ENCODE measurements at places on chromosomes 2 and 18.

- DNase-seq = peak; percentile 0
These were observed 496.9 kb upstream of the HNMT start for GRCh38 chr2:137467246-137467862.

DNA sequence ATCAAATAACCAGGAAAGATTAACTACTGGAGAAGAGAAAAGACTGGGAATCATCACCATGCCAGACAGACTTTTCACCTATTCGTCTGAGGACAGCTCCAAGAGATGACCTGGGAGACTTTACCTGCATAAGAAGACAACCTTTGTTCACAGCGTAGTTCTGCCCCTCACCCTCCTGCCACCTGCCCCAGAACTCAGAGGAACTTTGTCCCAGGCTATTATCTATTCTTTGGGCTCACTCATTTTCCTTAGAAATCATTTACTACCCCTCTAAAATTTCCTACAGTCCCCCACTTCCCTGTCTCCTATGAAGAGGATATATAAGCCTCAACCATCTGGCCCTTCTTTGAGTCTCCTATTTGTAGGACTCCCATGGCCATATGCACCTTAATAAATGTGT is 19.3 kb upstream of the COPS8 start:
- no peak for DNase-seq

DNA sequence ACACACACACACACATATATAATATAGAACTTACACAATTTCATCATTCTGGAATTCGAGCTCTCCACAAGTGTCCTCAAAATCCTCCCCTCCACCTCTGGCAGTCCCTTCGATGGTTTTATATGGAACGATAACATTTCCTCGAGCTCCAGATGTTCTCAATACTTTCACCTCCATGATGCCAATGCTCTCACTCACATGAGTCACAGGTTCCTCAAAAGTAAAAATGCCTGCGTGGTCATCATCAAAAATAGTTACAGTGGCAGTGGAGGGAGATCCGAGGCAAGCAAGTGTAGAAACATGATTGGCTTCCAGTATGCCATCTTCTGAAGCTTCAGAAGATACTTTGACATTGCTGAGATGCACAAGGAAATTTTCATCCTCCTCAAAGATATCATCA is 23.5 kb downstream of the SLC8A1 start:
- no peak for DNase-seq

- DNase-seq = no peak
These were observed 510.8 kb downstream of the TRIB2 start for GRCh38 chr2:13227578-13227977.

DNA sequence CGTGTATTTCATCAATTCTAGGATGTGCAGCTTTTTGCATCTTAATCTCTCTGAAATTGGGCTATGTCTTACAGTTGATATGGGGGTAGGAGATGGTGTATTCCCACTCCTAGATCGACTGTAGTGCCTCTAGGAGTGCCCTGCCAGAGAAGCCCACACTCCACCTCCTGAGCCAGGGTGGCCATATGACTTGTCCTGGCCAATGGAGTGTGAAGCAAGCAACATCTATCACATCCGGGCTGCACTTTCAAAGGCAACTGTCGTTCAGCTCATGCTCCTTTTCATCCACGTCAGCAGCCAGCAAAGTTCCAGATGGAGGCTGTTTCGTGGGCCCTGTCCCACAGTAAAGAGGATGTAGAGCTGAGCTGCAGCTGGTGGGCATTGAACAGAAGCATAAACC is 149.4 kb upstream of the SLC1A4 start:
- no peak for DNase-seq

GRCh38 chr2:192016265-192016664 is 169.4 kb upstream of the CAVIN2 start:
- DNase-seq = no peak

- no peak for DNase-seq
These were observed 443.6 kb downstream of the CBLN2 start for GRCh38 chr18:72100465-72101004.

- no peak for DNase-seq
These were observed 340.0 kb upstream of the ETAA1 start for GRCh38 chr2:67057123-67057522.

DNA sequence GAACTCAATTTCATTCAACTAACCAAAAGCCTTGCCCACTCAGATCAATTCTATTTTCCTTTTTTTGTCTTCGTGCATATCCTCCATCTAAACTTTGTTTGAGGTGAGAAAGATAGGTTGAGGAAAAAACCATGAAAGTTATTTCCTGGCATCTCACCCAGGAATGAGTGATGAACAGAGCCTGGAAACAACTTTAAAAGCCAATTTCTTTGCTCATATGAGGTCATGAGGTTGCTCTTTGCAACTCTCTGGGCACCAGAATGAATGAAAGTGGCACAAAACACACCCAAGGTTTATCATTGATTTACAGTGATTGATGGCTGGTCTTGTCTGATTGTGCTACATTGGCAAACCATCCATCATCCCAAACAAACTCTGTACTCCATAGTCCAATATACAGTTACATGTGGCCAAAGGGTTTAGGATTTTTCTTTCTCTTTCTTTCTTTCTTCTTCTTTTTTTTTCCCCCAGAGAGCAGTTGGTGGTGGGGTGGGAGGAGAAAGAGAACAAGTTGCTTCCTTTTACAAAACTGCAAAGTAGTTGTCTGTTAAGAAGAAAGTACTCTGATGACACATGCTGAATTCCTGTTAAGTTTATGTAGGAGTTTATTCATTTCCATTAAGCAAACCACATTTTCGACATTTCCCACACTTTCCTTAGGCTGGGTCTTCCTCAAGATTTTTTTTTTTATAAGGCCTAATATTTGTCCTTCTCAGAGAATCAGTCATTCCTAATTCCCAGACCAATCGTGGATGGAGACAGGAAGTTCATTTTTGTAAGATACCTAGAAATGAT is 575.9 kb upstream of the ZEB2 start:
- no peak for DNase-seq

- no peak for DNase-seq
These were observed 779.2 kb downstream of the CNTNAP5 start for GRCh38 chr2:124804014-124804940.

DNA sequence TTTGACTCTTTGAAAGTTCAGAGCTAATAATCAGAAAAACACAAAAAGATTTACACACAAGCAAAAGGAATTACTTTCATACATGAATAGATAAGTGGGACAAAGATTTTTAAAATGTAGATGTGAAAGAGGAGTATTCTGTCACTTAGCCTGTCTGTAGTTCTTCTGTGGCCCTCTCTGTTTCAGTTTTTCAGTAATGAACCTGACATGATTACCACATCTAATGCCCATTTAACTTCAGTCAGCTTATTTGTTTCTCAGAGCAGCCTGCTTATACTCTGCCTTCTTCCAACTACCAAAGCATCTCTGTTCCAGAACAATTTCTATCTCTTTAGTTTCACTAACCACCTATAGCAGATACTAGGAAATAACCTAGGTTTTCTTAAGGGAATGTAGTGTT is 34.4 kb upstream of the ACADL start:
- no peak for DNase-seq

GRCh38 chr2:234496055-234496834 is 636 bp downstream of the ARL4C start:
- DNase-seq = peak; percentile 24

GRCh38 chr18:5515011-5515784 is 28.6 kb downstream of the EPB41L3 start:
- no peak for DNase-seq

- DNase-seq = no peak
These were observed 1.2 kb downstream of the NEU2 start for GRCh38 chr2:233033672-233034071.

DNA sequence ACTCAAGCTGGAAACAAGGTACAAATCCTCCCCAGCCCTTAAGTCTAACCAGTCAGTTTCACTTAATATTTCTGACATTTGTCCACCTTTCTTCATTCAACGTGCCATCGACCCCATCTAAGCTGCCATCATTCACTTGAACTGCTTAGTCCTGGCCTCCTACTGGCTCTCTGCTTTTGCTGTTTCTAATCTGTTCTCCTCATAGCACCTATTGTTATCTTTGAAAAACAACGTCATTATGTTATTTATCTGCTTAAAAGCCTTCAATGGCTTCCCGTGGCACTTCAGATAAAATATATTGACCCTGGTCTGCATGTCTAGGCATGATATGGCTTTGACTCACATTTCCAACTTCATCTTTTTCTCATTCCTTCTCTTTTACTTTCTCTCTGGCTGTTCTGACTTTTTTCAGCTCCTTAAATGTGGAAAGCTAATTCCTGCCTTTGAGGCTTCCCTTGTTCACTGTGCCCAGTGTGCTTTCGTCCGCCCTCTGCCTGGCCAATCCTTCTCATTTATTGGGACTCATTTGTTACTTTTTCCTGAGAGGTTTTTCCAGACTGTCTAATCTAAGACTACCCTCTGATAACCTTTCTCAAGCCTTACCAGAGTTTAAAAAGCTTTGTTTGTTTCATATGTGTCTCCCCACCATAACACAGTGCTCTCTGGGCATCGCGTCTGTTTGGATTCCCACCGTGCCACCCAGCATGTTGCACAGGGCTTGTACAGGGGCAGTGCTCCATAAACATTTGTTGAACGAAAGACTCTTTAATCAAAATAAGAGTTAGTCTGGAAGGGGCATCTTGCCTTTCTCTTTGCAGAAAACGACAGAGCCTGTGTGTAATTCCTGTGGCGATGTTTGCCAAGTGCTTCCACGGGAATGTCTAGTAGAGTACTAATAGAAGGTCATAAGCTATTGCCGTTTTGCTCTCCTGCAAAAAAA is 183.9 kb downstream of the FMNL2 start:
- DNase-seq = no peak

DNA sequence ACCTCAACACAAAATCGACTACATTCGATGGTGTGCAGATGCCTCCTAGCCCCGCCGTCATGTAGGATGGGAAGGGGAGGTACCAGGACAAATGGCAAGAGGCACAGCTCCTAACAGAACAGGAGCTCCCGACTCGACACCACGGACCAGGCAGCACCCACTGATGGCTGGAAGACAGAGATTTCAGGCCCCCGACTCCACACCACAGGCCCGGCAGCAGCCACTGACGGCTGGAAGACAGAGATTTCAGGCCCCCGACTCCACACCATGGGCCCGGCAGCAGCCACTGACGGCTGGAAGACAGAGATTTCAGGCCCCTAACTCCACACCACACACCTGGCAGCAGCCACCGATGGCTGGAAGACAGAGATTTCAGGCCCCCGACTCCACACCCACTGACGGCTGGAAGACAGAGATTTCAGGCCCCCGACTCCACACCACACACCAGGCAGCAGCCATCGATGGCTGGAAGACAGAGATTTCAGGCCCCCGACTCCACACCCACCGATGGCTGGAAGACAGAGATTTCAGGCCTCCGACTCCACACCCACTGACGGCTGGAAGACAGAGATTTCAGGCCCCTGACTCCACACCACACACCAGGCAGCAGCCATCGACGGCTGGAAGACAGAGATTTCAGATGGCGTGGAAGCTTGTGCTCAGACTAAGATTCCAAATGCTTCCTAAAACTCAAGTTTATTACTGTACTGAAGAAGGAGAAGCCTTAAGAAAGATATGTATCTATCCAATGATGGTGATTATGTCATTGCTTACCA is 135.5 kb downstream of the EIPR1 start:
- DNase-seq = no peak

Measured in anterior cingulate cortex (tissue), 58 donors.